Skin of body (tissue), 3 donors: ENCODE measurements at places on chromosomes 2 and 18.

GRCh38 chr2:201285499-201285898, 25.2 kb downstream of the CASP8 start:
- no peak for DNase-seq

GRCh38 chr2:10320933-10321332, 18.2 kb downstream of the HPCAL1 start:
- no peak for DNase-seq

DNA sequence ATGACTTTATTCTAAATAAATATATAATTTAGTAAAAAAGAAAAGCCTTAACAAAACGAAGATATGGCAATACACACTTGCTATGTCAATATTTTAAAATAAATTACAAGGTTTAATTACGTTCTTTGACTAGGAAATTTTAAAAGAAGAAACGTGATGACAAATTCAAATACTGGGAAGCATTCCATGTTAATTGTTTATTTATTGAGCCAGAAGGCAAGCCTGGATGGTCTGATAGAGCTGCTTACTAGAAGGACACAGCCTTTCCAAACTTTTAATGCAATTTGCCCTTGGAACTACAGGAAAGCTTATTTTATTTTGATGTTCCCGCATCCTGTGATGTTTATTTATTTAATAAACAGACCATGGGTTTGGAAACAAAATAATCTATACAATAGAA, 33.4 kb upstream of the DSEL start:
- DNase-seq, result no peak

- no peak for DNase-seq
These were observed 364.9 kb upstream of the TMEFF2 start for GRCh38 chr2:192559587-192559986.

- no peak for DNase-seq
These were observed 191.0 kb downstream of the GLI2 start for GRCh38 chr2:120926463-120927264.

DNA sequence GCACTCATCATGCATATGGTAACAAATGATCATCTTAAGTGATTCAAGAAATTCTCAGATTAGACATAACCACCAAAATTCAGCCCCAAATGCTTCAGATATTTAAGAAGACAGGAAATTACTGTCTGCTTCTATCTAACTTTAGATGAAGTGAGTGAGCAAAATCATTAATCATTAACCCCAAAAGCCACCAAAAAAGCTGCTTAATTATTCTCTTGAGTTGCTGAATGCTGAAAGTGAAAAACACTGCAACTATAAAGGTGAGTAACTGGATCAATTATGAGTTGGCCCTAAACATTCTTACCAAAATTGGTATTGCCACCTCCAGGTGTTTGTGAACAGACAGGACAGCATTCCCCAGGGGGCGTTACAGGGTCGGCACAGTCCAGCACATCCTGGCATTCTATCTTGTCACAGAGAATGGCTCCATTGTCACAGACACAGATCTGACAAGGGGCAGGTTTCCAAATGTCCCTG, 69.6 kb downstream of the COL5A2 start:
- no peak for DNase-seq

GRCh38 chr2:43032213-43033015, 194.0 kb downstream of the ZFP36L2 start:
- DNase-seq, result peak; percentile 41

GRCh38 chr18:33914399-33914798, 310.3 kb downstream of the NOL4 start:
- DNase-seq, result no peak

DNA sequence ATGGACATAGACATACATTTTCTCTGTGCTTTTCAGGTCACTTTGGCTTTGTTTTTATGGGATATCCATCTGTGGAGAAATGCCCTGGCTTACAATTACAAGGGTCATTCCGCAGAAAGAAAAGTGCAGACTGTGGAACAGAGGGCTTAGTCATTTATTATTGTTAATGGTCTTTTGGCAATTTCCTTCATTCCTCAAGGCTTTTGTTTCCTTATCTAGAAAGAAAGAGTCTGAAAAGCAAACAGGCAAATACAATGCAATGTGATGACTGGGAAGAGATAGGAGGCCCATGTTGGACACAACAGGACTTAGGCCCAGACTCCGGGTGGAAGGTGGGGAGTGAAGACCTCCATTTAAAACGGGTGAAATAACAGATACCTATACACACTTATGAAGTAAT, 129.5 kb upstream of the CAVIN2 start:
- DNase-seq, result no peak

GRCh38 chr18:35095983-35096676, 54.9 kb downstream of the MAPRE2 start:
- DNase-seq, result no peak

DNA sequence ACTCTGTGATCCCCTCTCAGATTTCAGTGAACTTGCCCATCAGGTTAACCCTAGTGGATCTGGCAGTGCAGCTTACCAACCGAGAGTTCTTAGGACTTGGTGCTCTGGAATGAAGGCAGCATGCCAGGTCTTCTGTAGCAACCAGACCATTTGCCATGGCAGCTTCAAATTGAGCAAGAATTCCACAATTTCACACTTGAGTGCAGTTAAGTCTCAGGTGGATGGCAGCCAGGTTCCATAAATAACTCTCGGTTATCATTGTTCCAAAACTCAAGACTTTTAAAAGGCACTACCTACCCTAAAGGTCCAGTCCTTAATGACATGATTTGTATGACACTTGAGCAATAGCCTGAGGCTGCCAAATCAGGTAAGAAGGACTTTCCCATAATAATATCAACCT, 48.1 kb downstream of the GALNT3 start:
- no peak for DNase-seq

DNA sequence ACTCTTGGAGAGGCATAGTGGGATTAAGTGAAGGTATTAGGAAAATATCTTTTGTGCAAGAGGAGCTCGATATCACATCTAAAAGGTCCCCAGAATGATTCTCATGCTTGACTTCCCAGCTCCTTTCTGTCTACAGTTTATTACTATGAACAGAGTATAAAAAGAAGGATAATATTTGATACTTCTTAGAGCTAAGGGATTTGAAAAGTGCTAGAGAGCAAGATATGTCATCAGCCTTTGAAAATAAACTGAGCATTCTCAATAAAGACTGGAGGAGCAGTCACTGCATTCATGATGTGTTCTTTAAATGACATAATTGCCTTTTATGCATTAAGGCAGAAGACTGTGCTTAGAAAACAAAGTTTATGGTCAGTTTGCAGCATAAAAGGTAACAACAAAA, 543.2 kb upstream of the NRXN1 start:
- no peak for DNase-seq

GRCh38 chr2:64988420-64989125, 626 bp upstream of the SLC1A4 start:
- DNase-seq, result peak; percentile 75

DNA sequence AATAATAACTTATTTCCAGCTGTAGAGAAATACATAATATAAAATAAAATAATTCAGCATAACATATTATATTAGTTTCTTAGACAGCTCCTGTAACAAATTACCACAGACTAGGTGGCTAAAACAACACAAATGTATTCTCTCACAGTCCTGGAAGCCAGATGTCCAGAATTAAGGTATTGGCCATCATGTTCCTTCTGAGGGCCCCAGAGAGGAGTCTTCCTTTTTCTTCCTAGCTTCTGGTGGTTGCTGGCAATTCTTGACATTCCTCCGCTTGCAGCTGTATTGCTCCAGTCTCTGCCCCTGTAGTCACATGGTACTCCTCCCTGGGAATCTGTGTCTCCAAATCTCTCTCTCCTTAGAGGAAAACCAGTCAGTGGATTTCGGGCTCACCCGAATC, 146.8 kb downstream of the RBM43 start:
- DNase-seq, result peak; percentile 33

GRCh38 chr2:152490686-152491455, 155.9 kb downstream of the FMNL2 start:
- DNase-seq, result peak; percentile 97

DNA sequence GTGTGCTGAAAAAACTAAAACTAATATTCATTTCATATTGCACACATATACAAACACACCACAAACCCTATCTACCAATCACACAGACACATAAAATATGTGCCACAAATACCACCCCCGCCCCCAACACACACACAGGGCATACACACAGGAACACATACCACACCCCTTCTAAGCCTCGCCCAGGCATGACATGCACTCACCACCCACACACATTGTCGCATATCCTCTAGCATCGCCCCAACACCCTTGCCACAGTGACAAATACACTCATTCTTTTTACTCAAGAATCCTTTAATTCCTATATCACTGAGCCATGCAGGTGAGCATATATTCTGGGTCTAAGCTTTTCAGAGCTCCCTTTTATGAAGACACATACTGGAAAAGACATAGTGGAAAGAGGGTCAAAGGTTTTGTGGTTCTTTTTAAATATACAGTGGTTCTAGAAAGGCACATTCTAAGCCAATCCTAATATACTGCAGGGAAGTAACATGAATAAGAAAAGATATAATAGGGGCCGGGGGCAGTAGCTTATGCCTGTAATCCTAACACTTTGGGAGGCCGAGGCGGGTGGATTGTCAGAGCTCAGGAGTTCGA, 24.5 kb upstream of the LCLAT1 start:
- DNase-seq, result peak; percentile 43

GRCh38 chr2:205759257-205759656, 77.0 kb downstream of the NRP2 start:
- no peak for DNase-seq

DNA sequence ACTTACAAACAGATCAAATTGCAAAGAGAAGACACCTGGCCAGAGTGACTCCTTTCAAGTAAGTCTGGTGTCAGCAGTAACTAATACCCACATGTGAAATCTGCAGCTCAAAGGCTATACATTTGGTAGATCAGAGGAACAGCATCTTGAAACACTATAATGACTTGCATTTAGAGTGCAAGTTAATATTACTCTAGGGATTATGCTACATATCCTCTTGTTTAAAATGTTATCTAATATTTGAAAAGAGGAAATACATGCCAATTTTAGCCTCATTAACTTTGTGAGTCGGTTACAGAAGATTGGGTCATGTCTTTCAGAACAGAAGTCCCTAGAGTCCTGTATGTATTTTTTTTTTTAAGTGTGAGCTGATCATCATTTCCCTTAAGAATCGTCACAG, 15.2 kb downstream of the LANCL1 start:
- no peak for DNase-seq

- no peak for DNase-seq
These were observed 53.3 kb upstream of the B3GNT7 start for GRCh38 chr2:231342061-231342711.

- DNase-seq, result no peak
These were observed 126.0 kb downstream of the ZFP36L2 start for GRCh38 chr2:43100362-43100882.
